AG04450 (cell line): ENCODE measurements at places on chromosomes 16 and 17. TPM values are rescaled to one million over a fixed set of nuclear protein-coding genes. Genes with fewer than 3 reads are reported as not detected.

DNA sequence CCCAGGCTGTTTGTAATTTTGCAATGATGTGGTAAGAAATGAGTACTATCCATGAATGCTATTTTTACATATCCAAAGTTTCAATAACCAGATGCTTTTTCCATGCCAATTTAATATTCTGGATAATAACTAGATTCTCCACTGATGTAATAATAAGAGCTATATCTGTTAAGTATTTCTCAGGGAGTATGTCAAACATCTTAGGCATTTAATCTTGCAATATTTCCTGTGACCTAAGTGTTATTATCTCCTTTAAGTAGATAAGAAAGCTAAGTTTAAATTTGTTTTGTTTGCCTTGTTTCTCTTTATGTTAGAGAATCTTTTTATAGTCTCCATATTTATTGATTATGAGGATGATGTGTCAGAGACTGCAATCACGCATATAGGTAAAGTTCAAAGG lies 32.3 kb upstream of the HS3ST3A1 start:
- DNase-seq: no peak

DNA sequence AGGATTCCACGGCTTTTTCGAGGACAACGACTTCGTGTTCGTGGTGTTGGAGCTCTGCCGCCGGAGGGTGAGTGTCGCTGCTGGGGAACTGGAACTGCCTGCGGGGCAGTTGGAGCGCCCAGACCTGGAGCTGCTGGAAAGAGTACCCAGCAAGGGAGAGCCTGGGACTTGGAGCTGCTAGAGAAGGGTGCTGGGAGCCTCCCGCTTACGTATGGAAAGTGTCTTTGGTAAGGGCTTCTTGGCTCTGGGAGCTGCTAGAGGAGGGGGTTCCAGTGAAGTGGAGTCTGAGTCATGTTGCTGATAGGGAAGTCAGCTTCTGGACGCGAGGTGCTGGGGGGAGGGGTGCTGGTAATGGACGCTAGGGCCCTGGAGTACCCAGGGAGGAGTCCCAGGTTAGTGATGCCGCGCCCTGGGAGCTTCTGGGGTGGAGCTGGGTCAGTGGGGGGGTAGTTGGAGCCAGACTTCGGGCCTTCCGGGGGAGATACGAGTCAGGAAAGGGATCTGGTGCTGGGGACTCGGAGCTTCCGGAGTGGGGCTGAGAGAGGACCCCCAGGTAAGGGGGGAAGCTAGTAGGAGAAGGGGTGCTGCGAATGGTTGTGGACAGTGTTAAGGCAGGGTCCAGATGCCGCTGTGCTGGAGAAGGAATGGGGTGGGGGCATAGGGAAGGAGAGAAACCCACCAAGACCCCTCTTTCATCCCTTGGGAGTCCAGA lies 741 bp downstream of the PLK1 start:
- no peak for DNase-seq

CD7 gene
- 0.11 TPM in 2 replicates for polyA plus RNA-seq

PRAC2 gene
- polyA plus RNA-seq: not detected in 2 replicates
